ENCODE measurements at places on chromosomes 7 and 10.

- no peak for DNase-seq
Measured at GRCh38 chr7:159104188-159104920, 40.3 kb downstream of the VIPR2 start.

GRCh38 chr7:138258197-138258559 lies 181.9 kb downstream of the AKR1D1 start:
- DNase-seq: no peak

- DNase-seq: no peak
Measured at GRCh38 chr7:156947120-156947843, 2.2 kb upstream of the NOM1 start.

DNA sequence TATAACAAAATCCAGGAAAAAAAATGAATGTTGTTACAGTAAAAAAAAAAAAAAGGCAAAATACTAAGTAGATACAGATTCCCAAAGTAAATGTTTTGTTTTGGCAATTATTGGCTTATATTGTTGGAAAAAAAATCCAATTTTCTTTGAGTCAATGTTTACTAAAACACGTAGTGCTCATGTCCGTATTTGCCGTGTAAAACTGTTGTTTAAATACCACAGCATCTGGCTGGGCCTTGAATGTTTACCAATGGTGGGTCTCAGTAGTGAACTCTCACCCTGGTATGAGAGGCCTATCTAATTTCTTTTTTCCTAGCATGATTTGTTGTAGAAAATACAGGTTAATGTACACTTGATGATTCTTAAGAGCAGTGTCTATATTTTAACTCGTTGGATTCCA lies 41.4 kb upstream of the SLC26A5 start:
- DNase-seq: no peak

DNA sequence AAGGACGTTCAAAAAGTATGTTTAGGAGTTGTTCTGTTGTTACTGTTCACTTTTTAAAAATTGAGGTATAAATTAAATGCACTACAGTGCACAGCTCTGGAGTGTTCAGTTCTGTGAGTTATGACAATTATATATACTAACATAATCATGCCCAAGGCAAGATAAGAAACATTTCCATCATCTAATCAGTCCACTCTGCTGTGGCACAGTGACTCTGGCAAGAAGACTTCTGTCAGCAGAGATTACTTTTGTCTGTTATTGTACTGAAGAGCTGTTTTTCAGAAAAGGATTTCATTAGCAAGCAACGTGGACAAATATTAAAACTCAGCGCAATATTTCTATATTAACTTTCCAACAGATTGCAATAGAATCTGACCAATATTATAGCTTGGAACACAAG lies 32.0 kb downstream of the ICA1 start:
- no peak for DNase-seq

DNA sequence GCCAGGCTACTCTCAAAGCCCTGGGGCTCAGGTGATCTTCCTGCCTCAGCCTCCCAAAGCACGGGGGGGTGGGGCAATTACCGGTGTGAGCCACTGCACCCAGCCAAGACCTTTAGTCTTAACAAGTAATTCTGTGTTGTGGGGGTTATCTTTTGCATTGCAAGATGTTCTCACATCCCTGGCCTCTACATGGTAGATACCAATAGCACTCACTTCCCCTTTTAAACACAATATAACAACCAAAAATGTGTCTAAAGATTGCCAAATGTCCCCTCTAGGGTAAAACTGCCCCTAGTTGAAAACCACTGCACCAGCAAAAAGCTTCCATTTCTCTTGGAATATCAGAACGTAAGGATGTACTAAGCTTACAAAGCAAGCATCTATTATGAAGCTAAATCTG lies 225.0 kb downstream of the CTNNA3 start:
- no peak for DNase-seq

GRCh38 chr7:22001345-22002004 lies 55.8 kb upstream of the CDCA7L start:
- DNase-seq: peak; percentile 46

GRCh38 chr10:20977300-20977699 lies 80.2 kb upstream of the NEBL start:
- DNase-seq: no peak

DNA sequence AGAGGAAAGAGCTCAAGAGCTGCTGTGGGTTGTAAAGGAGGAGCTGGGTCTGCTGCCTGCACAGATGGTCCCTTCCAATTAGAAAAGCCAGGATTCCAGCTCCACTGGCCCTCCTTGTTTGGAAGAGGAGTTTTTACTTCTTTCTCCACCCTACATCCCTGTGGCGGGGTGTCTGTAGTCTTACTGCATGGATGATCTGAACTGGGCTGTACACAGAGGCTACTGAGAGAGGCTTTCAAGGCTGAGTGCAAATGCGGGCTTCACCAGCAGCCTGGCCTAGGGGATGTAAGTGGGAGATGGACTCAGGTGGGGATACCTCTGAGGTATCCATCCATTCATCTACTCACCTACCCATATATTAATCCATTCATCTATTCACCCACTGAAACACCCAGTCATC lies 7.1 kb upstream of the CXCL12 start:
- no peak for DNase-seq

DNA sequence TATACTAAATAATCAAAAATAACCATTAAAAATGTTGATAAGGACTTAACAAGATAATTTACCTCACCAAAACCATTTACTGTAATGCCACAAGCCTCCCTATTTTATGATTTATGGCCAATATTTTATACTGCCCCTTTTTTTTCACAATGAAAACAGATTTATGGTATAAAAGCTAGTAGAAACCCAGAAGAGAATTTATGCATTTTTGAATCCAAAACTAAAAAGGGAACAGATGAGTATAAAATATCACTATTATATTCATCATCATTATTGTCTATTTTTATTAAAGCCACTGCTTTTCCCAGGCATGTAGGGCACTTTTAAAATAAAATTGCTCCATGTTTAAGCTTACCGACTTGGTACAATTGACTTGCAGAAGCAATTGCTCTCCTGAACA lies 425.0 kb downstream of the PHTF2 start:
- DNase-seq: no peak

DNA sequence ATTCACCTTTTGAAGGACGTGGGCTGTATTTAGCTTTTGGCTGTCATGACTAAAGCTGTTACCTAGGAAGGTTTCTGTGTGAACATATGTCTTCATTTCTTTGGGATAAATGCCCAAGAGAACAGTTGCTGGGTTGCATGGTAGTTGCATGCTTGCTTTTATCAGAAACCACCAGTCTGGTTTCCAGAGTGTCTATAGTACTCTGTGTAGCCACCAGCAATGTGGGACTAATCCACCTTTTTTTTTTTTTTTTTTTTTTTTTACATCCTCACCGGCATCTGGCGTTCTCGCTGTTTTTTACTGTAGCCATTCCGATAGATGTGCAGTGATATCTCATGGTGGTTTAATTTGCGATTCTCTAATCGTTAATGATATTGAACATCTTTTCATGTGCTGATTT lies 297.8 kb downstream of the SDK1 start:
- DNase-seq: no peak

DNA sequence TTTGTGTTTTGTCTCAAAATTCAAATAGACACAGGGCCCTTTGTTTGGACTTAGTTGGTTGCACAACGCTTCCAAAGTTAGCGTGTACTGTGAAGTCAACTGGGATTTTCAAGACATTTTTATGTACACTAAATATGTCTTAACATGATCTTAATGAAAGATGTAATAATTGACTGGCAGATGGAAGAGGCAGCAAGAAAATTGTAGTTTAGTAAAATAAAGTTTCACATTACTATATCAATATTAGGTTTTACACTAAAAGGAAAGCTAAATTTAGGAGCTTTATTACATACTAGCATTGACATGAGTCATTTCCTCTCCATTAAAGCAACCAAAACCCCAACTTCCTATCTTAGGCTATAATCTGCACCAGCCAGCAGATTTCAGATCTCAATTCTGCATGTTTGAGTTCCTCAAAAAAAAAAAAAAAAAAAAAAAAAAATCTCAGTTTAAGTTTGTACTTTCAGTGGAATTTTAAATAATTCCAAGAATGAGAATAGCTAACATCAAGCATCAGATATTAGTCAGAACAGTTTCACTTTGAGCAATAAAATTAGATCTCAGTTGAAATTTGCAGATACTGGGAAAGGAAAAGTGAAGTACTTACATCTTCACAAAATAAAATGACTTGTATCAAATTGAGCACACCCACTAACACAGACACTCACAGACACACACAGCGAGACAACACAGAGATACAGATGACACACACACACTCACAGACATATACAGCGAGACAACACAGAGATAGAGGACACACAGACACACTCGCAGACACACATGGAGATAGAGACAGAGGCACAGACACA lies 346.6 kb upstream of the KLF6 start:
- DNase-seq: peak; percentile 93

- no peak for DNase-seq
Measured at GRCh38 chr7:43784030-43784584, 25.6 kb downstream of the BLVRA start.
